ENCODE measurements at places on chromosomes 2 and 18.
A peak's percentile ranks its signal among the peaks of the same experiment; 100 is the strongest.

DNA sequence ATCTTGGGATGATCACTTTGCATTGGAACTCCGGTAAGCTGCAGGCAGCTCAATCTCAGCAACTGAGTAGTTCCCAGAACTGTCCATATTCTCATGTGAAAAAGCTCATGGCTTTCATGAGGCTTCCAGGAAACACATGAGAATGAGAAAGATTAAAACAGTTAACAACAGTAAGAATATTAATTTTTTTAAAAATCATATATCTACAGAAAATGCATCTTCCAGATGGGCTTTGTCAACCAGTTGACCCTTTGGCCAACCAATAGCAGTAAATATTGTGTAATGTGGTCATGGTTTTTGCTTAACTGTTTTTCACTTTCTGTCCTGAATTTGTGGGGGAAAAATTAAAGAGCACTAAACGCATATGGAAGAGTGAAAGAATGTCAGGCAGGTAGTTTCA lies 131.2 kb upstream of the CCDC195 start:
- DNase-seq: no peak

- DNase-seq: peak; percentile 54
Observed at GRCh38 chr18:23237524-23238151, 102.4 kb downstream of the CABLES1 start.

- no peak for DNase-seq
Observed at GRCh38 chr2:33011373-33011772, 64.6 kb downstream of the LTBP1 start.

- peak; percentile 51 for DNase-seq
Observed at GRCh38 chr2:113233593-113234550, 44.8 kb downstream of the PAX8 start.

GRCh38 chr2:126720638-126721037 lies 64.7 kb downstream of the GYPC start:
- DNase-seq: no peak

- DNase-seq: peak; percentile 88
Observed at GRCh38 chr2:207149249-207150213, 16.2 kb downstream of the KLF7 start.

GRCh38 chr2:163711258-163711657 lies 24.6 kb downstream of the FIGN start:
- no peak for DNase-seq

GRCh38 chr2:124778076-124778475 lies 753.0 kb downstream of the CNTNAP5 start:
- DNase-seq: no peak

DNA sequence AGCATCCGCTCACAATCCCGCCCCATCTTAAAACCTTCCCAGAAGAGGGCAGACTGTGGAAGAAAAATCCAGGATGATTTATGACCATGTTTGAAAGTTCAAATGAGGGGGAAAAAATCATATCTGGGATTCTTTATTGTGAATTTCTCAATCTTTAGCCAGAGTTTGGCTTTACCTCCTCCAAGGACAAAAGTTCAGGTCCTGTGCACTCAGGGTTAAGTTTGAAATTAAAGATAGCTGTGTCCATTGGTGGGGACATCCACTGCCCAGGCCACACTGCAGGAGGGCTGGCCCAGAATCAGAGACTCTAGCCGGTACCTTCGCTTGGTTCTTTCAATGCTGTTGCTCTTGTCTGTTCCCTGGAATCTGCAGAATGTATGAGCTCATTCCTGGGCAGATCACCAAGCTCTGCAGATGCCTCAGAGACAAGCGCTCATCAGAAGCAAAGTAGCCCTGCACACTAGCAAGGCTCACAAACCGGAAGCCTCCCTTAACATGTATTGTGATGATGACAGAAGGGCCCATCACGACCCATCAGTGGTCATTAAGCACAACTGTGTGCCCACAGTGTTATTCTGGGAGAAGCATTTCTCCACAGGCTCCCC lies 375.3 kb upstream of the KLHL29 start:
- no peak for DNase-seq

DNA sequence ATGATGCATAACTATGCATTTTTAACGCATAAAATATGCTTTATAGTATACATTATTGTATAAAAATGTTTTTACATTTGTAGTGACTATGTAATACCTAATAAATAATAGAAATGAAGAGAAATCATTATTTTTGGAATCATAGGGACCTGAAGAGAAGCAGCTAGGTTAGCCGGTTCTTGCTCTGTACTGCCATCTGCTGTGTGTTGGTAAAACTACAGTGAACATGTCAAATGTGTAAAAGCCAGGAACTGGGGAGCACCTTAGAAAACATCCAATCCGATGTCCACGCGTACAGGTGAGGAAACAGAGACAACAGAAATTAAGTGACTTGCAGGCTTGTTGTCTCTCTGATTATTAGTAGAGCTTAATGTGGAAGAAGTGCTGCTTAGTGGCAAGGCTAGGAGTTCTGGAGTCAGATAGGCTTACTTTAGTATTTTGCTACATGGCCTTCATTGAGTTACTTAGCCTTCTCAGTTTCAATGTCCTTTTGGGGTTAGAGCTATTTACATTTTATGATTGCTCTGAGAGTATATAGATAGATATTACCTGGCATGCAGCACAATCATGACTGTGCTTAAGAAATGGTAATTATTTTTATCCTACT lies 386.5 kb downstream of the DLGAP1 start:
- peak; percentile 77 for DNase-seq

GRCh38 chr18:79770826-79771225 lies 26.9 kb upstream of the KCNG2 start:
- DNase-seq: no peak

DNA sequence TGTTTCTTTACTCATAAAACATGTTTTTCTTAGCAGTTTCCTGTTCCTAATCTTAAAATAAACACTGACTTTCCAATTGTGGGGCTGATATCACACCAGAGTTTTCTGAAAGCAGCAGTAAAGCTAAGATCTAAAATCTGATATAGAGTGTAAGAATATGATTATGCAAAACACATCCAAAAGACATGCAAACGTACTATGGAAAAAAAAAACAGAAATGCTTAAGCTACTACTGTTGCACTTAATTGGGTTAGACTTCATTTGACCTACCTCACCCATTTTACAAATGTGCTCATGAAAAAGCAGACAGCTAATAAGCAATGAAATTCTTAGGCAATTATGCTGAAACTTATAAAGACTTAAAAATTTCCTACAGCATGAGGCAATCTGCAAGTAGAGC lies 10.5 kb downstream of the CYTIP start:
- no peak for DNase-seq

- peak; percentile 12 for DNase-seq
Observed at GRCh38 chr2:38997781-38998180, 108.1 kb downstream of the ARHGEF33 start.

- DNase-seq: no peak
Observed at GRCh38 chr2:136920652-136921333, 155.4 kb downstream of the THSD7B start.

GRCh38 chr2:200300065-200300464 lies 6.4 kb upstream of the SPATS2L start:
- no peak for DNase-seq

- DNase-seq: no peak
Observed at GRCh38 chr18:65423776-65424175, 327.0 kb upstream of the CDH7 start.

- DNase-seq: no peak
Observed at GRCh38 chr2:118661179-118661578, 186.3 kb downstream of the EN1 start.

- no peak for DNase-seq
Observed at GRCh38 chr2:10733980-10734379, 12.6 kb downstream of the ATP6V1C2 start.

DNA sequence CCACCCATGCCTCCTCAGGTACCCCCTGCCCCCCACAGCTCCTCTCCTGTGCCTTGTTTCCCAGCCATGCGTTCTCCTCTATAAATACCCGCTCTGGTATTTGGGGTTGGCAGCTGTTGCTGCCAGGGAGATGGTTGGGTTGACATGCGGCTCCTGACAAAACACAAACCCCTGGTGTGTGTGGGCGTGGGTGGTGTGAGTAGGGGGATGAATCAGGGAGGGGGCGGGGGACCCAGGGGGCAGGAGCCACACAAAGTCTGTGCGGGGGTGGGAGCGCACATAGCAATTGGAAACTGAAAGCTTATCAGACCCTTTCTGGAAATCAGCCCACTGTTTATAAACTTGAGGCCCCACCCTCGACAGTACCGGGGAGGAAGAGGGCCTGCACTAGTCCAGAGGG lies 803 bp upstream of the DES start:
- no peak for DNase-seq

- DNase-seq: no peak
Observed at GRCh38 chr2:43841949-43842865, 3.4 kb downstream of the ABCG8 start.

GRCh38 chr2:122681626-122682025 lies 926.2 kb downstream of the TSN start:
- DNase-seq: peak; percentile 36

DNA sequence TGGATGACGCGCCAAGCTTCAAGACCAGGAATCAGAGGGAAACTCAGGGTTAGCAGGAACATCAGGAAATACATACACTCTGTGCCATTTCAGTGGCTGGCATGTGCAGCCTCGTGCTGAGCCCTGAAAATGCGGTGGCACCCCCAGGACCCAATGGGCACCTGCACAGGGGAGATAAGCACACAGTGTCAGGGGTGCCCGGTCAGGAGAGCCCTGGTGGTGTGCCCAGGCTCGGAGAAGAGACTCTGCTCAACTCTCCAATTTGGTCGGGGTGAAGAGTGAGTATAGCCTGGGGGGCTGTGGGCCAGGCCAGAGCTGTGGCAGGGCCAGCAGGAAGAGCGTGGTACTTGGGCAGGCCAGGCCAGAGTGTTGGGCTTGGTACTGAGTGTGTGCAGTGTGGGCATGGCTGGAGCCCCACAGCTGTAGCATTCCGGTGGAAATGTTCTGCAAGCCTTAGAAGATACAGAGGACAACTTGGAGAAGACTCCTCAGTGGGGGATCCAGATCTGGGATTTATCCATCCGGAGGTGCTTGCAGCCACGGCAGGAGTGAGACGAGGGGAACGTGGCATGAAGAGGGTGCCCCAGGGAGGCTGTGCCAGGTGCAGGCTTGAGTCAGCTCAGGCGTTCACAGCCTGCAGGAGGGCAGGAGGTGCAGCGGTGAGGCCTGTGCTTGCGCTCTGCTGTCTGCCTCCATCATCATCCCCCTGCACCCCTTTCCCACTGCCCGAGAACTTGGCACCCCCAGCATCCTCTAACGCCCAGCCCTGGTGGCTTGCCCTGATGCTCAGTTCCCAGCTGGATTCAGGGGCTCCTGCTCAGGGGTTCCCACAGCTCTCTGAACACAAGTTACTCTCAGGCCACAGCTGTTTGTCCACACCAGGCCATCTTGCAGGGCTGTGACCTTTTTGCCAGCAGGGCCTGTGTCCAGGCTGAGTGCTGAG lies 451.7 kb upstream of the HS6ST1 start:
- DNase-seq: no peak

- DNase-seq: no peak
Observed at GRCh38 chr18:7585276-7585670, 18.2 kb downstream of the PTPRM start.

DNA sequence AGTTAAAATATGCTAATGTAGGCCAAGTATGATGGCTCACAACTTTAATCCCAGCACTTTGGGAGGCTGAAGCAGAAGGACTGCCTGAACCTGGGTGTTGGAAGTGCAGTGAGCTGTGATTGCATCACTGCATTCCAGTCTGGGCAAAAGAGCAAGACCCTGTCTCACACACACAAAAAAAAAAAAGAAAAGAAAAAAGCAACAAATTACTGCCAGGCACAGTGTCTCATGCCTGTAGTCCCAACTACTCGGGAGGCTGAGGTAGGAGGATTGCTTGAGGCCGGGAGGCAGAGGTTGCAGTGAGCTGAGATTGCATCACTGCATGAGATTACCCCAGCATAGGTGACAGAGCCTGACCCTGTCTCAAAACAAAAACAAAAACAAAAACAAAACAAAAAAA lies 110.6 kb downstream of the PRELID3A start:
- no peak for DNase-seq

- no peak for DNase-seq
Observed at GRCh38 chr2:94980406-94980805, 45.1 kb upstream of the MAL start.

DNA sequence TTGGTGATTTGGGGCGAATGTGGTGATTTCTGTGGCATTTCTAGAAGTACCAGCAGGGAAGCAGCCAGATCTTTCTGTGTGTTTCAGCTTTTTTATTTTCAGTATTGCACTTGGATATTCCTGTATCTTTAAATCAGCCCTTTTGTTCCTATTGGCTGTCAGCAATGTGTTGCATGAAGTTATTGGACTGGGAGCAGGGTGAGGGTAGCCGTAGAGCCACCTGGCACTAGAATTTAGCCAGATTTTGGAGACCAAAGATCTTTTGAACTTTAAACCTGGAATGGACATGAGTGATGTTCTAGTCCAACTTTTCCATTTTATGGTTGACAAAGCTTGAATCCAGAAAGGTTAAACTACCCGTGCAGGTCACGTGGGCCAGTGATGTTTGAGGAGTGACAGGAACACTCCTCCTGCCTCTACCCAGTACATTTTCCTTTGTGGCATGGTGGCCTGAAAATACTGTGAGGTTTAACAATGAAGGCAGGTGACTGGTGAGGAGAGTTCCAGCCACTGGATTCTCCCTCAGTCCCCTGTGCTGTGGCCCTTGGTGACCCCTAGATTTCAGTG lies 122.3 kb downstream of the NEDD4L start:
- no peak for DNase-seq

- DNase-seq: peak; percentile 71
Observed at GRCh38 chr2:218569661-218570500, 1.2 kb downstream of the CNOT9 start.

DNA sequence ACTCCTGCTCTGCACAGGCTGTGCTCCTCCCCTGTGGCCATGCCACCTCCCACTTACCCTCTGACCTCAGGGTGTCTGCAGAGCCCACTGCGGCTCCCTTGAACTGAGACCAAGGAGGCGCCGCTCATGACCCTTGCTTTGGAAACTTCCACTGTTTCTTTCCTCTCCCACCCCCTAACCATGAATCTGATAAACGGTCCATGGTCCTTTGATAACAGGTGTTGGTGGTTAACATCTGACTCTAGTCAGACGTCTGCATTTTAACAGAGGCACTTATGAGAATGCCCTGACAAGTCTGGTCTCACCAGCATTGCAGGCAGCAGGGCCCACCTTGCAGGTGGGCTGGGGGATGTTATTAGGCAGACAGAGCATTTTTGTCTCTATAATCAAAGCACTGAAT lies 113.6 kb upstream of the APCDD1 start:
- DNase-seq: no peak

DNA sequence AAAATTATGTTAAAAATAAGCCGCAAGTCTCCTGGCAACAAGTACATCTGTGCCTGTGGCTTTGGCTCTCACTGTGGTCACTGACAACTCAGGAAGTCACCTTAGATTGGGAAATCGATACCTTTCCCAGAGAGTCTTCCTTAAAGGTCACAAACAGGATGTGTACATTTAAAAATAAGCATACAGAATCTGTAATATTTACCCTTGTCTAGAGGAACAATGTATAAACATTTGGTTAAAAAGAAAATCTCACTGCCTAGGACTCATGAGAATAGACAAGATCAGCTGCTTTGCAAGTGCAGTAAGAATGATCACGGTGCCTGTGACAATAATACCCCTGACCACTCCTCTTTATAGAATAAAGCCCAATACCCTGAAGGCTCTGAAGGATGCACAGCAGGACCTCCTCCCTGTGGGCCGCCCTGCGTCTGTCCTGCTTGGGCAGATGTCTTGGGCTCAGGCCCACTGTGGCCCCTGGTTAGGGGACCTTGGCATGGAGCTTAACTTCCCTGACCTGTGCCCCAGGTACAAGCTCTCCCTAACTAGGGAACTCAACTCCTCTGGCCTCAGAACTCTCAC lies 98.0 kb upstream of the MGAT4A start:
- DNase-seq: peak; percentile 27

Measured in hematopoietic multipotent progenitor cell treated with erythropoietin and hydrocortisone succinate and interleukin-3 and kit ligand, for 6 days (in vitro differentiated cells).